ENCODE measurements at places on chromosomes 2 and 18. TPM values are rescaled to one million over a fixed set of nuclear protein-coding genes. Genes with fewer than 3 reads are reported as not detected.

Gene TRIM43
- total RNA-seq, result not detected

Gene TMEM185B
- total RNA-seq, result 52.8 TPM

Gene MERTK
- not detected for total RNA-seq

Gene AQP12B
- not detected for total RNA-seq

Gene KIF3C
- total RNA-seq, result 5.4 TPM

Gene CIB4
- total RNA-seq, result not detected

Gene ADNP2
- 14.7 TPM for total RNA-seq

Gene SLC4A5
- total RNA-seq, result not detected

Gene EIF2B4
- 52.1 TPM for total RNA-seq

Gene TNFAIP6
- 1.5 TPM for total RNA-seq

Gene SLC11A1
- total RNA-seq, result not detected

Gene UGT1A6
- not detected for total RNA-seq

Gene CDH20
- not detected for total RNA-seq

Gene TACR1
- total RNA-seq, result not detected

Gene CHST10
- total RNA-seq, result 18.6 TPM

Gene POTEC
- not detected for total RNA-seq

GRCh38 chr2:8539743-8540551 lies 141.9 kb upstream of the ID2 start:
- DNase-seq, result no peak

DNA sequence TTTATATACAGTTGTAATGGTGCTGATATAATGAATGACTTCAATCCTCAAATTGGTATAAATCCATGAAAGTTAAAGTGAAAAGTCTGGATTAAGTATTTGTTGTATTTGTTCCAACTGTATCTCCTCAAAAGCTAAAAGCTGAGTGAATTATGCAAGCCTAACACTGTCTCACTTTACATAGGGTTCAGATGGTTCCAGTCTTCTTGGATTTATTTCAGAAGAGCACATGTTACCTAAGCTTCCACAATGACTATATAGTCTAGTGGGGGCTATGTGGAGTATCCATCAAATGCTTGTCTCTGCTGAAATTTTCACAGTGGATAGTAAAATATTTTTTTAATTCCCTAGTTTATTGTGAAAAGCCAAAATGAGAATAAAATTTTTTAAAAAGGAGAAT lies 13.0 kb downstream of the MCEE start:
- DNase-seq, result no peak

DNA sequence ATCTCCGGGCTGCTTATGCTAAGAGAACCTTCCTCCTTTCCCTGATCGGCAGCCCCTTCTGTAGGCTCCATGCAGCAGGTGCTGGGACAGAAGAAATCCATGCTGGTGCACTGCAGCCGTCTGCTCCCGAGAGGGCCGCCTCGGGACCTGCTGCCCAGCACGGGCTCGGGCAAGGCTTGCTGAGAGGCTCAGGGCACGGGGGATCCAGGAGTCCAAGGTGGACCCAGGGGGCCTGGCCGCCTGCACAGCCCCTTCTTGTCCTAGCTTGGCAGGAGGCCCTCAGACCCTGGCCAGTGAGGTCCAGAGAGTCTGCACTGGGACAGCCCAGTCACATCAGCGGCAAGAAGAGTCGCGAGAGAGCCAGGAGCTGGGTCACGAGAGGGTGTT lies 13.3 kb upstream of the DUSP2 start:
- DNase-seq, result peak; percentile 36

GRCh38 chr2:114450639-114451038 lies 8.2 kb downstream of the DPP10 start:
- no peak for DNase-seq

DNA sequence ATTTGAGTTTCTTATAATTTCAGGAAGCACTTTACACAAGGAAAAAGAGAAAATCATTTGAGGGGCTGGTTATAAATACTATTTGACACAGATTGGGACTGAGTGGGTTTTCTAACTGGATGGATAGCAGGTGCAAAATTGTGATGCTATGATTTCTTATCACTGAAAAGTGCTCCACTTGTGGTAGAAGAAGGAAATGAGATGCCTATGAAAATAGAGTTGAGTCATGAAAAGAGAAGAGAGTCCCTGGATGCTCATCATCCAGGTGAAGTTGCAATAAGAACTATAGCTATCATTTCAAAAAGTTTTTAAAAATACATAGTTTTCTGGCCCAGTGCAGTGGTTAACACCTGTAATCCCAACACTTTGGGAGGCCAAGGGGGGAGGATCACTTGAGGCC lies 39.4 kb upstream of the NFE2L2 start:
- no peak for DNase-seq

DNA sequence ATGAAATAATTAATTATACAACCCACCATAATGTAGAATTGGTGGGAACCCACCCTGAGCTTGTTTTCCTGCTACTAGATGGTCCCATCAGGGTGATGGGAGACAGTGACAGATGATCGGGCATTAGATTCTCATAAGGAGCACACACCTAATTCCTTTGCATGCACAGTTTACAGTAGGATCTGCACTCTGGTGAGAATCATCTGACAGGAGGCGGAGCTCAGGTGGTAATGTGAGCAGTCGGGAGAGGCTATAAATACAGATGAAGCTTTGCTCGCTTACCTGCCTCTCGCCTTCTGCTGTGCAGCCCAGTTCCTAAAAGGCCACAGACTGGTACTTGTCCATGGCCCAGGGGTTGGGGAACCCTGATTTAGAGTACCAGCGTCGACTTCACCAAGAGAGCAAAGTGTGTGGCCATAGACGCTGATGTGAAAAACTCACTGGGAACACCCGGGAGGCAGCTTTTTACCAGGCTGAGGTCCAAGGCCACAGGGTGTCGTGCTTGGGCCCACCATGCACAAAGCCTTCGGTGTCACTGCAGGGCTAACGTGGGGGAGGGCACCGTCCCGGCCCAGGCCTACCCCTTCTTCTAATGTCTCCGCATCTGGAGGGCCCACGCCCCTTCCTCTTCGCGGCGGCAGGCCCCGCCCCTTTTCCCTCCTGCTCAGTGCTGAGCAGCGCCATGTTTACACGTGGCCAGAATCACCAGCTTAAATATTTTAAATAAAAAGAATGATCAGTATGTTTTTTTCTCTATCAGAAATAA lies 296.8 kb upstream of the HDAC4 start:
- peak; percentile 45 for DNase-seq

- DNase-seq, result no peak
Measured at GRCh38 chr2:110858135-110858725, 125.9 kb downstream of the ACOXL start.

- no peak for DNase-seq
Measured at GRCh38 chr2:178066890-178067669, 5.5 kb downstream of the PDE11A start.

DNA sequence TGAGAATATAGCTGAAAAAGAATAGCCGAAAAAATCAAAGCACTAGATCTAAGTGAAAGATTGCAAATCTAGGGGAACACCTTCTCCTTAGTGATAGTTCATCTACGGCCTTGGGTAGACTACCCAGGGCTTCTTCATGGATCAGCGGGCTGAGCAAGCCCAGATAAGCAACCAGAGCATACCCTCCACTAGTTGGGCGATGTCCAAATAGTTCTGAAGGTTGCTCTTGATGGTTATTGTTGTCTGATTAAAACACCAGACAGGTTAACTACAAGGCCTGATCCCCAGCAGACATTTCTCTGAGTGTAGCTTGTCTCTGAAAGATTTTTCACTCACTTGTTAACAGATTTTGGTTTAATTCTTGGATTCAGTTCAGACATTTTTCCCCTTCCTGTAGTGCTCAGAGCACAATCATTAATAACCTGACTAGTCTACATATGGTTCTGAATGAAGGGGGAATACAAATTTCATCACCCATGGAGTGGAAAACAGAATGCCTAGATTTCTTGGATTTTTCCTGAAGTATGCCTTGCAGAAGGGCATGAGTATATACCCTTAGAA lies 99.6 kb downstream of the BABAM2 start:
- DNase-seq, result no peak

DNA sequence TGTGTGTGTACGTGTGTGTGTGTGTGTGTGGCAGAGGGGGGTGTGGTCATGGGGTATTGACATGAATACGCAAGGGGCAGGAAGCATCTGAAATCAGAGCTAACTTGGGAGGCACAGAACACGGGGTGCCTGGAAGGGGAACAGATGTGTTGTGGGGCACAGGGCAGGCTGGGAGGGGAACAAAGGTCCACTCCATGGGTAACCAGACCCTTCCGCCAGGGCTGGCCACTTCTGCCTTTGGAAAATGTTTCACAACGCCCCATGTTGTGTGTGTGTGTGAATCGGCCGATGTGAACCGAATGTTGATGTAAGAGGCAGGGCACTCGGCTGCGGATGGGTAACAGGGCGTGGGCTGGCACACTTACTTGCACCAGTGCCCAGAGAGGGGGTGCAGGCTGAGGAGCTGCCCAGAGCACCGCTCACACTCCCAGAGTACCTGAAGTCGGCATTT lies at the start of gene SLC11A1:
Gene SLC11A1 (plus strand): TSS at position 358 of the 451 bp plus-strand sequence. CDS start 96 bp downstream, outside the sequence.
- DNase-seq, result no peak

DNA sequence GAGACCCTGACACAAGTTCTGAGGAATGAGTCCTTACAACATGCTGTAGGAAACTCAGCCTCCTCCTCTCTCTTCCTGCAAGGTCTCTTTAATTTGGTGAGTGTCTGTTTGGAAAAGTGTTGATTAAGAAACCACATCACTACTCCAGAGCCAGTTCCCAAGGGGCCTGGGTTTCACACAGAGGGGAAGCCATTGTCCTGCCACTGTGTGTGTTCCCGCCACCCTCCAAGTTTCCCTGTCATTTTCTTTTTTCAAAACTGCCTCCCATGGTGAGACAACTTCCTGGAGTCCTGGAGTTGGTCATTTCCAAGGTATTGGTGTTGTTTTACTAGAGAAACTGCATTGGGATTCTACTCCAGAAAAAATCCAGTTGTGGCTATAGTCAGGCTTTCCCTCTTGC lies 232.0 kb upstream of the PARD3B start:
- peak; percentile 85 for DNase-seq

DNA sequence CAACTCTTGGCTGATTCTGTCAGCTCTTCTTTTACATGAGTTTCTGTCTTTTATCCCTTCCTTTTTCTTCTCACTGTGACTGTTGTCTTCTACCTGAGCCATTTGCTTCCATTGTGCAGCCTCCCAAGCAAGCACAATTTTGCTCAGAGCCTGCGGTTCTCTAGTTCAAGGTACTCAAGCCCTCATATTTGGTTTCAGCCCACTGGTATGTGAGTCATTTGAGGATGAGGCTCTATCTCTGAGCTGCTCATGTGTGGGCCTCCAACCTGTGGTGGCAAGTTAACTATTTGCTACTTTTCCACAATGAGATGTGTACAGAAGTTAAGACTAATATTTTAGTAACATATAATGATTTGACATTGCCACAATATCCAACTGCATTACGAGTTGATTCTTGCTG lies 183.0 kb downstream of the PHLPP1 start:
- no peak for DNase-seq

DNA sequence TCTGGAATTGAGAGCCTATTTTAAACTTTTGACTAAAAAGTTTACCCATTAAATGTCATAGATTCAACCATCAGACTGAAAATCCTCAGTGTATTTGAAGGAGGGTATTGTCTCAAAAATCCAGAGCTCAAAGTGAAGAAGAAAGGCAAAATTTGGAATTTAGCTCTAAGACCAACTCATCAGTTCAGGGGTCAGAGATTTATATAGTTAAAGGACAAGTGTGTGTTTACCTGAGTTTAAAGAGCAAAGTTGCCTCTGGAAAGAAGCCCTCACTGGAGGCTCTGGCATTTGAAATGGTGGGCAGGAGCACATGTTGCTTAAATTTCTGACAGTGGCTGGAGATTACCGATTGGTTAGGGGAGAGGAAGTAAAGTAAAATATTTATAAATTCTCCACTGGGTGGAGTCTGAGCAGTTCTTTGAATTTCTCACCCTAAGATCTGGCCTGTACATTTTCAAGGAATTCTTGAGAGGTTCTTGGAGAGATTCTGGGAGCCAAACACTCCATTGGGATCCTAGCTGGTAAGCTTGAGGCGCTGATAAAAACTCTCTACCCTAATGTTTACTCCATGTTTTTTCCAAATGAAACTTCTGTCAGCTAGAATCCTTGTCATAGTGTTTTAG lies at the start of gene KYNU:
Gene KYNU (plus strand): TSS at position 449 of the 623 bp plus-strand sequence. CDS start 7,704 bp downstream, outside the sequence.
- DNase-seq, result no peak

DNA sequence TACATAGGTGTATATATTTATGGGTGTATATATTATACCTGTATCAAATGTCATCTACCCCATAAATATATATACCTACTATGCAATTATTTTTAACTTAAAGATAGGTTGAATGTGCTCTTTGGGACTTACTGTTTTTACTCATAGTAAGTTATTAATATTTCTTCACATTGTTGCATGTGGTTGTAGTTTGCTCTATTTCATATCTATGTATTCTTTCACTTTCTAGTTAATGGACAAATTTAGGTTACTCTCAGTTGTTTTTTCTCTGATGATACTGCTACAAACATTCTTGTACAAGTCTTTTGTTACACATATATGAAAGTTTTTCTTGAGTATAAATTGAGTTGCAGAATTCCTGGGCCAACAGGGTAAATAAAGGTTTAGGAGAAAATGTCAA lies 601.8 kb upstream of the ID2 start:
- no peak for DNase-seq

- no peak for DNase-seq
Measured at GRCh38 chr2:7281231-7282201, 364.3 kb downstream of the RNF144A start.

DNA sequence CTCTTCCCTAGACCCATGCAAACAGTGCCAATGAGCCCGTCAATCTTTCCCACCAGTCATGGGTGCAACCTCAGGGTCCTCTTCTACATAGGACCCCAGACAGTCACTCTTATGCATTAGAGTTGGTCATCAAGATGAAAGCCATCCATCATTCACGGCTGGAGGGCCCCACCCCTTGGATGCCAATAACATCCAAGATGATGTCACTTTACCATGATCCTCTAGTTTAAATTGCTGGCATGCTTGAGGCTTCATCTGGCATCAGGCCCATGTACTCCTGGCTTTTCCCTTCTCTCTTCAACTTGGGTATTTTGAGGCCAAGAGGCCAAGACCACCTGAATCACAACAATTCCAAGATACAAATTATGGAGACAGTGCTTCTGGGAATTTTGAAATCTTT lies 91.1 kb upstream of the MAPK4 start:
- no peak for DNase-seq

GRCh38 chr2:108965540-108966289 lies 23.3 kb downstream of the EDAR start:
- DNase-seq, result no peak

GRCh38 chr18:56176751-56177150 lies 461.6 kb downstream of the TXNL1 start:
- no peak for DNase-seq

GRCh38 chr18:57544936-57545660 lies 41.4 kb downstream of the FECH start:
- no peak for DNase-seq
